Fibroblast of the aortic adventitia (primary cell): ENCODE measurements at places on chromosomes 6 and 20.
A peak's percentile ranks its signal among the peaks of the same experiment; 100 is the strongest.

- no peak for DNase-seq
Measured at GRCh38 chr6:25623879-25624278, 28.1 kb upstream of the SCGN start.

- DNase-seq: no peak
Measured at GRCh38 chr6:30769853-30770524, 25.6 kb upstream of the IER3 start.

- no peak for DNase-seq
Measured at GRCh38 chr20:2093883-2094282, 7.7 kb upstream of the STK35 start.

DNA sequence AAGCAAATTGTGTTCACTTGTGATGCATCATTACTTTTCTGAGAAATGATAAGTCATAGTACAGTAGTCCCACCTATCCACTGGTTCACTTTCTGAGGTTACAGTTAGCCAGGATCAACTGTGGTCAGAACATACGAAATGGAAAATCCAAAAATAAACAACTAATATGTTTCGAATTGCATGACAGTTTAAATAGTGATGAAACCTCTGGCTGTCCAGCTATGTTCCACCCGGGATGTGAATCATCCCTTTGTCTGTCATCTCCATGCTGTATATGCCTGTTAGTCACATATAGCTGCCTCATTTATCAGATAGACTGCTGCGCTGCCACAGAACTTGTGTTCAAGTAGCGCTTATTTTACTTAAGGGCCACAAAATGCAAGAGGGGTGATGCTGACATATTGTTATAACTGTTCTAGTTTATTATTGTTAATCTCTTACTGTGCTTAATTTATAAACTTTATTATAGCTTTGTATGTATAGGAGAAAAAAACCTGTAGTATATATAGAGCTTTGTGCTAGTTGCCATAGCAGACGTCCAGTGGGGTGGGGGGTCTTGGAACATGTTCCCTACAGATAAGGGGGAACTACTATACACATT, 29.2 kb downstream of the AFDN start:
- peak; percentile 93 for DNase-seq

DNA sequence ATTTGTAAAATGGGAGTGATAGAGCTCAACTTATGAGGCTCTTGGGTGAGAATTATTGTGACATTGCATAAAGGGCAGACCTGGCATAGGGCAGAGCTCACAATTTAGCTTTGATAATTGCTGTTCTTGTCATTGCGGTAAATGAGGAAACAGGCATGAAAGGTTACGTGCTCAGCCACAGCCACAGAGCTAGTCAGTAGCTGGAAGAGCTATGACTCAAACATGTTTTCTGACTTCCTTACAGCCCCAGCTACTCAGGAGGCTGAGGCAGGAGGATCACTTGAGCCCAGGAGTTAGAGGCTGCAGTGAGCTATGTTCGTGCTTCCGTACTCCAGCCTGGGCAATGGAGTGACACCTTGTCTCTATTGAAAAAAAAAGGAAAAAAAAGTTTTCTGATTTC, 3.5 kb upstream of the GHRH start:
- DNase-seq: no peak

GRCh38 chr20:7850775-7851490, 89.3 kb downstream of the HAO1 start:
- DNase-seq: no peak

DNA sequence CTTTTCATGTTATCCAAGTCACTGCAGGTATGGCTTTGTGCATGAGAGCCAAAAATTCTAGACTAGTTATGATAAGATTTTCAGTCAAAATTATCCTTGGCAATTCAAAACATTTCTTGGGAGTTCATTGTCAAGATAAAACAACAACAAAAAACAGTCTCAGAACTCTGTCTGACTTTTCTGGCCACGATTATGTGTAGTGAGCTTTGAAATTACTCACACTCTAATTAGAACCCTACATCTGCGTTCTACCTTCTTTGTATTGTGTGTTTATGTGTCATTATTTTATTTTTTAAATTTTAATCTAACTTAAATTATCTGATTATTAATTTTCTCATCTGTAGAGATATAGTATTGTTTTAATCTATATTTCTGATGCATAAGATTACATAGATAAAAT, 459.2 kb downstream of the FRK start:
- no peak for DNase-seq

DNA sequence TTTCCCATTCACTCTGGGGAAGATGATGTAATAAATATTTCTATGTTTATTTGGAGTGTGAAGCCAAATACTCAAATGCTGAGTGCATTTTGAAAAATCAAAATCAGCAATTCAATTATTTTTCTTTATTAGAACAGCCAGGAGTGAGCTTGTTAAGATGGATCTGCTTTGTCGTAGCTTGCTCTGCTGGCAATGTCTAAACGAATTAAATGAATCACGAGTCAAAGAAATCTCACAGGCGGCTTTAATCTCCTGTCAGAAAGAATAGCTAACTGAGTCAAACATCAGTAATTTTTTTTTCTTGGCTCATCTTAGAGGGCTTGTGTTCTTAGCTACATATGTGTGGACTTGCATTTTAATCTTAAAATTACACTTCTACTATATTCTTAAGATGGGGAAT, 100.2 kb upstream of the HMGN3 start:
- peak; percentile 8 for DNase-seq

- no peak for DNase-seq
Measured at GRCh38 chr20:22977047-22977785, 57.9 kb upstream of the SSTR4 start.

- DNase-seq: peak; percentile 65
Measured at GRCh38 chr6:140041056-140041455, 666.6 kb upstream of the CITED2 start.

DNA sequence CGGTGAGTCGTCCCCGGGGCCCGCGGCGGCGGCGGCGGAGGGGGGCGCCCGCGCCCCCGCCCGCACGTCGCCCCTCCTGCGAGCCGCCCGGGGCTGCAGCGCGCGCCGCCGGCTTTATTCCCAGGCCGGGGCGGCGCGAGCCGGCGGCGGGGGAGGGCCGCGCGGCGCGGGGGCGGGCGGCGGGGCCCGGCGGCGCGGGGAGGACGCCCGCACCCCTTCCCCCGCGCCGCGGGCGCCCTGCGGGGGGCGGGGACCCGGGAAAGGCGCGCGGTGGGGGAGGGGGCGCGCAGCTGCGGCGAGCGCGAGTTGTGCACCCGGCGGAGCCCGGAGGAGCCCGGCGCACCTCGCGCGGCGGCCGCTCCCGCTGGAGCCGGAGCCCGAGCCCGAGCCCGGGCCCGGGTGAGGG, 646 bp downstream of the HMGA1 start:
- no peak for DNase-seq

GRCh38 chr6:130366107-130367005, 539 bp downstream of the TMEM200A start:
- peak; percentile 75 for DNase-seq

- DNase-seq: no peak
Measured at GRCh38 chr20:63074631-63075030, 67.9 kb upstream of the BHLHE23 start.

DNA sequence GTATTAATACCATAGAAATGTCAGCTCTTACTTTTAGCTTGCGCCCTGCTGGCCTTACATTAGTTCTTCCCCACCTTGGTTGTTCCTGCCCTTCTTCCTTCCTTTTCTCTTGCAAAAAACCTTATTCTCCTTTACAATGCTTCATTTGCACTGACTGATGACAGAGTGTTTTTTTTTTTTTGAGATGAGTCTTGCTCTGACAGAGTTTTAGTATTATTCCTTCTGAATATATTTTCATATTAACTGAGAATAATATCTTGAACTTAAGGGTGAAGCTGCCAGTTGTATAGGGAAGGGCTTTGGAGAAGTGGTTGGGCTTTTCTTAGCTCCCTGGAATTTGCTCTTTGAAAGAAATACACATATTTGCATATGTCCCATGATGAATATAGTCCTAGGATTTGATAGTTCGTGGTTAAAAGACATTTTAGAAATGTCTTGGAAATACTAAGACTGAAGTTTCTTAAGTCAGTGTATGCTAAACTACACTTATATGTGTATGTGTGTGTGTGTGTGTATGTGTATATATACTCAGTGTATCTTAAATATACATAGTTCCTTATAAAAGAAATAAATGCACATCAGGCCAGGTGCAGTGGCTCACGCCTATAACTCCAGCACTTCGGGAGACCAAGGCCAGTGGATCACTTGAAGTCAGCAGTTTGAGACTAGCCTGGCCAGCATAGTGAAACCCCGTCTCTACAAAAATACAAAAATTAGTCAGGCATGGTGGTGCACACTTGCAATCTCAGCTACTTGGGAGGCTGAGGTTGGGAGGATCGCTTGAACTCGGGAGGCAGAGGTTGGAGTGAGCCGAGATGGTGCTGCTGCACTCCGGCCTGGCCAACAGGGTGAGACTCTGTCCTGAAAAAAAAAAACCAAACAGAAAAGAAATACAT, 216.1 kb upstream of the MYLIP start:
- no peak for DNase-seq
